ENCODE measurements at places on chromosomes 5 and 9.

DNA sequence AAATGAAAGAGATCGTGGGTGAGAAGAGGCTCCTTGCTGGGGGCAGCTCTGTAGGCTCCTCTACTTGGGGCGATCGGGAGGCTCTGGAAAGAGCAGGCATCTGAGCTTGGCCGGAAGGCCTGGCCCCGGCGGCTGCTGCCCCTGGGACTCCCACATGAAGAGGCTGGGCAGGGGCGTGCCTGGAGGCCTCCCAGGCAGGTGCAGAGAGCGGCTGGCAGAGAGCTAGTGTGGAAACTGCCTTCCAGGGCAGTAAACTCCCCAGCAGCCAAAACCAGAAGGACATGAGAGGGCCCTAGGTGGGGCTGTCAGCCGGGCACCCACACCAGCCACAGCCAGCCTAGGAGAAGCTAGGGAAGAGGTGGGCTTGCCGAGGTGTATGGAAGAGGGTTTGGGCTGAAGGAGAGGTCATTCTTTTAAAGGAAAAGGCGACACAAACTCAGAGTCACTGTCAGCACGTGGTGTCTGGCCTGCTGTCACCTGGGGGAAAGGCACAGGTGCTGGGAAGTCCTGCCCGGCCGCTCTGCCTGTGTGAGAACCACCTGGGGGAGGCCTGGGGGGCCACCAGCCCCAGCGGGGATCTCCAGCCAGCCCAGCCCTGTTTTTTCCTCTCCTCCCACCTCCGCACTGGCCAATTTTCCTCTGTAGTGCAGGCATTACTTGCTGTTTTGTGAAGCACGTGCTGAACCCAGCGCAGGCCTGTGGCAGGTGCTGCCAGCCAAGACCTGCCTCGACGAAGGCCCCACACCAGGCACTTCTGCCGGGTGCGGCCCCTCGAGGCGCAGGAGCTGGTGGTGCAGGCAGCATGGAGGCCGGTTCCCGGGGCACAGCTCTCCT, 44.8 kb upstream of the EGFL7 start:
- no peak for DNase-seq

- DNase-seq = no peak
These were observed 690.3 kb upstream of the DMAC1 start for GRCh38 chr9:8489835-8490234.

DNA sequence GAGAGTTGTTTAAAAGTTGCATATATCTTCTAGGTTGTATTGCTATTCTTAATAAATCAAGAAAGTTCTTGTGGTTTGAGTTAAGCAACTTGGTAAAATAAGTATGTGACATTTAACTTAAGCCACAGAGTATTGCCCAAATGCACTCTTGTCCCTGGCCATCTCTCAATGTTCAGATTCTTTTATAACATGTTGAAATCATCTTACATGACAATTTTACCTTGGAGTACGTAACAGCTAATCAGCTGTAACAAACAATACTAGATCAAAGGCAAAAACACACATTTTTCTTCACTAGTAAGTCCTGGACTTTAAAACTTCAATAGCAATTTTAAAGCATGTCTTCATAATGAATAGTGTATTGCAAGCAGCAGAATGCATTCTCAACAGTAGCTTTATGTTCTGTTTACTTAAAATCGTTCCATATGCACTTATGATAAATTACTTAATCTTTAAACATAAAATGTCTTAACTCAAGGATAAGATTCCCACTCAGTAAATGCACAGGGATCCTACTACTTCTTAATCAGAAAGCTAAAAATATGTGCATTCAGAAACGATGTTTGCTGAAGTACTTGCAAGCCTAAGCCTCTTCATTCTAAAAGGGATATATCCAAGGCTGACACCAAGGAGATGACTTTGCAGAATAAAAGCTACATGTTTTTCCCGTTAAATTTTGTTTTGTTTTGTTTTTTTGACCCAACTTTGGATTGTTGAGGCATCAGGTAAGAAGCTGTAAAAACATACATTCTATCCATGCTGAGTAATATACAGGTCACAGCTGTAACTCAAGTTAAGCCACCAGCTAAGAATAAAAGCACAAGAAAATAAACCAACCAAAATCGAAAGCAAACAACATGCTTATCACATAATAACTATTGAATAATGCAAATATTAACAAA, 86.1 kb upstream of the NFIB start:
- no peak for DNase-seq

GRCh38 chr5:31783731-31784130, 144.8 kb downstream of the PDZD2 start:
- no peak for DNase-seq

DNA sequence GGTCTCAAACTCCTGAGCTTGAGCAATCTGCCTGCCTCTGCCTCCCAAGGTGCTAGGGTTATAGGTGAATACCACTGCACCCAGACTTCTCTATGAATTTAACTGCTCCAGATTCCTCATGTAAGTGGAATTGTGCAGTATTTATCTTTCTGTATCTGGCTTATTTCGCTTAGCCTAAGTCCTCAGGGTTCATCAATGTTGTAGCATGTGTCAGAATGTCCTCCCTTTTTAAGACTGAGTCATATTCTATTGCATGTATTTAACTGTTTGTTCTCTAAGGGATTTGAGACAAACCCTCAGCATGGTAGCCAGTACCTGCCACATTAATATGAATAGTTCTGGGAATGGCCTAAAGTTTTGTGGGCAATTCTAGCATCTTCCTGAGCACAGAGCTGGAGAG, 53.9 kb upstream of the TUT7 start:
- DNase-seq = no peak

DNA sequence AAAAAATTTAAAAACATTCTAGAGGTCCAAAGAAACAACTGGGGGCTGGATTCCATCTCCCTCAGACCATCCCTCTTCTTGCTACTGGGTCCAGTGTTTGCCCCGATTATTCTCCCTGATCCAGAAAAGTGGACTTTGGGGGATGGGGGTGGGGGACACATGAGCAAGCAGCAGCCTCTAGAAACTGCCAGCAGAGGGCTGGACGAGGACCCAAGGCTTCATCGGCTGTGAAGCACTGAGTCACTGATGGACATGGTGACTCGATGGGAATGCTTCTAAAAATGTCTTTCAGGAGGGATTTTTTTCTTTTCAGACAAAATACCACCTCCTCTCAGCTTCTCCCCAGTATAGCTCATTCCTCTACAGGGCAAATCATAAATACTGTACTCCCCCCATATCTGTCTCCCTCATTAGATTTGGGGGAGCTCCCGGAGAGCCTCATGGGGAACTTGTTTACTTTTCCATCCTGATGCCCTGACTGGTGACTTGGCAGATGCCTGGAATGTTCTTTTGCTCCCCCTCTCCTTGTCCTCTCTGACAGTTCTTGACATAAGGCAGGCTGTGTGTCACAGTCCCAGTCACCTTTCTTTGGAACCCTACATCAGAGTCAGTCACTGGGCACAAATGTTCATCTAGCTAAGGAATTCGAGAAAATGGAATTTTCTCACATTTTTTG, 67.2 kb upstream of the STC2 start:
- no peak for DNase-seq

GRCh38 chr9:123922431-123922830, 7.5 kb downstream of the DENND1A start:
- no peak for DNase-seq

- DNase-seq = no peak
These were observed 989.0 kb upstream of the NUDT12 start for GRCh38 chr5:104551628-104552027.

- DNase-seq = no peak
These were observed 28.5 kb downstream of the TRIO start for GRCh38 chr5:14171621-14172020.

- DNase-seq = no peak
These were observed 157.8 kb upstream of the FTMT start for GRCh38 chr5:121693864-121694263.

DNA sequence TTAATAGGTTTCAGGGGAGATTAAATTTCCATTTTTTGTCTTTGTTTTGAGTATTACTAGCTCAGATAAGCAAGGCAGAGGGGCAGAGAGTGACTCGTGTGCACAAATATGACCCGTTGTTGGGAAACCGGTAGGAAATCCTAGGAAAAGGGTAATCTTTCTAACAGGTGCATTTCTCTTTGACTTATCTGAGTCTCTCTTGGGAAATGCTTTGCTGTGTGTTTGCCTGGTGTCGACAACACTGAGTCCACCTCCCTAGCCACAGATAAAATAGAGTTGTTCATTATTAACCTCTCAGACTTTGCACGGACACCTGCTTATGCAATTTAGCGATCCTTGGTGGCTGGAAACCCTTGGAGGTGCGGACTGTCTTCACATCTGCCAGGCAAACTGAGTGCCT, 164.2 kb downstream of the FGF1 start:
- DNase-seq = no peak

DNA sequence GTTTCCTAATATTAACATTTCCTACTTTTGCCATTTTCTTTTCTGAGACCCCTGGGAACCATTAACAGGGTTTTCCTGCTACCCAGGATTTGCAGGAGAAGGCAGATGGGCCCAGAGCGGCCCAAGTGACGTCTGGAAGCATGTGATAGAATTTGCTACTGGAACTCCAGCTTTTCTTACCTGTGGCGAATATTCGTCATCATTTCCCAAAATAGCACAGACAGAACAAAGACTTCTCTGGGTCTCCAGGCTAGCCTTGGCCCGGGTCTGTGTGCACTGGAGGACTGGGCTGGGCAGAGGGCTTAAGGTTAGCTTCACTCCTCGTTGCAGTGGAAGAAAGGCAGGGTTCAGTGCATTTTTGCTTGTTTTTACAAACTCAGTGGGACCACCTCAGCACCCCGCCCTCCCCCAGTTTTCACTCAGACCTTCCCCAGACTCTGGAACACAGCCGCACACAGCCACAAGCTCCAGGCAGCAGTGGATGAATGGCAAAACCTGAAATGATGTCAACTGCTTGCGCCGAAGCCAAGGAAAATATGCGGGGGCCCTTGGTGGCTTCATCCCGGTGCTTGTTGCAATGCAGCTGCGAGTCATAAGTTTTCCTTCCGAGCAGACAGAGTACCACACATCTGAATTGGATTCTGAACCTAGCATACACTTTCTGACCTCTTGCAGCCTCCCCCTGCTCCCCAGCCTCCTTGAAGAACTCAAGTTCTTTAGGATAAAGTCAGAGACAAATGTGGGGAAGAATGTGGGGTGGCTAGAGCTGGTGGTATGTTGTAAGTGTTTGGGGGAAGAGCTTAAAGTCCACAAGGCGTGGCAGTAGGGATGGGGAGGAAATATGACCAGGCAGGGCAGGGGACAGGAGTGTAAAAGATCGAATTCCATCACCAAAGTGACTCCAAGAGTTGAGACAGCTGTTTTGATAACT, 586.0 kb downstream of the CCDC171 start:
- DNase-seq = no peak

- no peak for DNase-seq
These were observed 37.4 kb downstream of the MEGF9 start for GRCh38 chr9:120676767-120677402.
